Cortex of kidney (tissue), 1 donor: ENCODE measurements at places on chromosomes 6 and 20.

GRCh38 chr6:139282684-139283083, 9.1 kb downstream of the TXLNB start:
- DNase-seq: no peak

DNA sequence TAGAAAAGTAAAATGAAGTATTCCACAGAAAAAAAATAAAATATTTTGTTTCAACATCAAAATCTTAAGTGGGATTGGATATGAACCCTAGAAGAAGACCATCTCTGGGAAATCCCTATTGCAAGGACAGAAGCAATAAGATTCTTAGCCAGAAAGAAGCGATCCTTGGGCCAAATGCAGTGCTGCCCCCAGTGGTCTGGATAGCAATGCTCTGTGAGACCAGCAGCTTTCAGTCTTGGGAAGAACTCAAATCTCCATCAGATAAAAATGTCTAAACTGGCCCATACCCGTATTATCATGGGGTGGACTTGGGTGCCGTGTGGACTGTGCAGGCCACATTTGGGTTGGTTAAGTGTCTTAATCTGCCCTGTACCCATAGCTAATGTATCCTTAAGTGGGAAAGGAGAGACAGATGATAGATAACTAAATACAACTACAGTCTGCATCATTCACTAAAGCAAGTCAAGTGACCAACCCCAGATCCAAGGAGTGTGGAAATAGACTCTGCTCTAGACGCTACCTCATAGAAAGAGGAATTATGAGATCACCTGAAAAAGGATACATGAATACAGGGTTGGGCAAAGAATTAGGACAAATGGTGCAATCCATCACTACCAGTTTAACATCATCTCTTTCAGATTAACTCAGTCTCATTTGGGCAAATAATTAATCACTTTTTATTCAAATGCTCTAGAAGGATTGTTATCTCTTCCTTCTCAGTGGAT, 38.9 kb upstream of the SNAP25 start:
- no peak for DNase-seq

GRCh38 chr20:18858816-18859215, 45.2 kb downstream of the SCP2D1 start:
- DNase-seq: no peak

DNA sequence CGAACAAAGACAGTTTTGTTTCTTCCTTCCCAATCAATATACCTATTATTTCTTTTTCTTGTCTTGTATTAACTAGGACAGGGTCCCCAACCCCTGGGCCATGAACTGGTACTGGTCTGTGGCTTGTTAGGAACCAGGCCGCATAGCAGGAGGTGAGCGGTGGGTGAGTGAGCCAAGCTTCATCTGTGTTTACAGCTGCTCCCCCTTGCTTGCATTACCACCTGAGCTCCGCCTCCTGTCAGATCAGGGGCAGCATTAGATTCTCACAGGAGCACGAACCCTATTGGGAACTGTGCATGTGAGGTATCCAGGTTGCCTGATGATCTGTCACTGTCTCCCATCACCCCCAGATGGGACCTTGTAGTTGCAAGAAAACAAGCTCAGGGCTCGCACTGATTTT, 151.9 kb downstream of the CDKAL1 start:
- DNase-seq: no peak

DNA sequence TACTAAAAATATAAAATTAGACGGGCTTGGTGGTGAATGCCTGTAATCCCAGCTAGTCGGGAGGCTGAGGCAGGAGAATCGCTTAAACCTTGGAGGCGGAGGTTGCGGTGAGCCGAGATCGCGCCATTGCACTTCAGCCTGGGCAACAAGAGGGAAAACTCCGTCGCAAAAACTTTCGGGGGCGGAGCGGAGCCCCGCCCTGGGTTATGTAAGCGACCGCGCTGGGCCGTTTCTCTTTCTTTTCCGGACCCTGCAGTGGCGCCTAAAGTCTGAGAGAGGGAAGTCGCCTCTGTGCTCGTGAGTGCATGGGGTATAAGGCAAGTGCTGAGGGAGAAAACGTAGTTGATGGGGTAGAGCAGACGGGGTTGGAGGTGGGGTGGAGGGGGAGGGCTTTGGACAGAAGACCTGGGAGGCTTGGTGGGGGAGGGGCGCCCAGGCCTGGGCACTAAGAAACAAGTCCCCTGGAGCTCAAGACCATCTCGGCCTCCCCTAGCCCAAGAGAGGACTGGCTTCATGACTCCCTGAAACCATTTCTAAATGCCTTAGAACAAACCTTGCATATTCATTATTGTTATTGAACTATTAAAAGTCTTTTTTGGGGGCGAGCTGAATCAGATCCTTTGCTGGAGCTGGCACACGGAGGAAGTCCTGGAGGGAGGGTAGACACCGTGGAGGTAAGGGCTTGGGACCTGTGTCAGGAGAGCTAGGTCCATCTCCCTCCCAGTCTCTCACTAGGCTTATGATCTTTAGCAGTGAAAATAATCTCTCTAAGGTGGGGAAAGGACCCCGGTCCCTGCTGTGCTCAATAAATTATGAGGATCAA, 2.7 kb upstream of the MICA start:
- DNase-seq: no peak

DNA sequence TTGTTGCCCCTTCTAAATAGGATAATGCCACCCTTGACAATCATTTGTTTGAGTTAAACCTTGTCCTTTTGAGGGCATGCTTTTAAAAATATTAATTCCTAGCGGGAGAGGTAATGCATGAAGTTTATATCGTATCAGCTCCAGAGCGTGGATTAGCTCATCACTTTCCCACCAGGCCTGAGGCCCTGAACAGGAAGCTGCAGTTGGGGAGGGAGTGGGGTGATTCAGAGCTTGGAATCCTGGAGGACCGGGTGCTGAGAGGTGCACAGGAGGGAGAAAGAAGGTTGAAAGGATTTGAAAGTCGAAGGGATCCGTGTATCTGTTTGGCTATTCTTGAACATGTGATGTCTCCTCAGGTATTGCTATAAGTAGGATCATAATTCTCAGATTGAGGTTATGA, 25.0 kb downstream of the ZDHHC14 start:
- DNase-seq: no peak
